ENCODE measurements at places on chromosomes 1 and 21.

- peak; percentile 68 for DNase-seq
These were observed 104.6 kb downstream of the TGFBR3 start for GRCh38 chr1:91781371-91781825.

- DNase-seq, result no peak
These were observed 725.3 kb upstream of the NCAM2 start for GRCh38 chr21:20272791-20273362.

GRCh38 chr1:108557296-108557695, 2.6 kb upstream of the EEIG2 start:
- no peak for DNase-seq

DNA sequence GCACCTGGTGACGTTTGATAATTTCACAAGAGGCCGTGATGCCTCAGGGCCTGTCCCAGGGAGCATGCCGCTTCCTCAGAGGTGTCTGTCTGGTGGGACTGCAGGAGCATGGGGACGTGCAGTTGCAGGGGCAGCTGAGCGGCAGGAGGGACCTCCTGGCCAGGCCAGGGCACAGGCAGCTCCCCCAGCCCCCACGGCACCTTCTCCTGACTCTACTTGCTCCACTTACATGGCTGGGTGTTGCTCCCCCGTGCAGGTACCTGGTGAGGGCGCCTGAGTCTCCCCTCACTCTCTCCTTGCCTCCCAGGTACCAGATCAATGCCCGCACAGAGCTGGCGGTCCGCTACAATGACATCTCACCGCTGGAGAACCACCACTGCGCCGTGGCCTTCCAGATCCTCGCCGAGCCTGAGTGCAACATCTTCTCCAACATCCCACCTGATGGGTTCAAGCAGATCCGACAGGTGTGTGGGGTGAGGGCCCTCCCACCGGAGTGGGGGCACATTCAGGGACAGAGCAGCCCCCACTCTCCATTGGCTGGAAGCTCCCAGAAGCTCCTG, 108.4 kb downstream of the PDE9A start:
- DNase-seq, result no peak

GRCh38 chr1:230084408-230085177, 17.6 kb downstream of the GALNT2 start:
- DNase-seq, result peak; percentile 97

DNA sequence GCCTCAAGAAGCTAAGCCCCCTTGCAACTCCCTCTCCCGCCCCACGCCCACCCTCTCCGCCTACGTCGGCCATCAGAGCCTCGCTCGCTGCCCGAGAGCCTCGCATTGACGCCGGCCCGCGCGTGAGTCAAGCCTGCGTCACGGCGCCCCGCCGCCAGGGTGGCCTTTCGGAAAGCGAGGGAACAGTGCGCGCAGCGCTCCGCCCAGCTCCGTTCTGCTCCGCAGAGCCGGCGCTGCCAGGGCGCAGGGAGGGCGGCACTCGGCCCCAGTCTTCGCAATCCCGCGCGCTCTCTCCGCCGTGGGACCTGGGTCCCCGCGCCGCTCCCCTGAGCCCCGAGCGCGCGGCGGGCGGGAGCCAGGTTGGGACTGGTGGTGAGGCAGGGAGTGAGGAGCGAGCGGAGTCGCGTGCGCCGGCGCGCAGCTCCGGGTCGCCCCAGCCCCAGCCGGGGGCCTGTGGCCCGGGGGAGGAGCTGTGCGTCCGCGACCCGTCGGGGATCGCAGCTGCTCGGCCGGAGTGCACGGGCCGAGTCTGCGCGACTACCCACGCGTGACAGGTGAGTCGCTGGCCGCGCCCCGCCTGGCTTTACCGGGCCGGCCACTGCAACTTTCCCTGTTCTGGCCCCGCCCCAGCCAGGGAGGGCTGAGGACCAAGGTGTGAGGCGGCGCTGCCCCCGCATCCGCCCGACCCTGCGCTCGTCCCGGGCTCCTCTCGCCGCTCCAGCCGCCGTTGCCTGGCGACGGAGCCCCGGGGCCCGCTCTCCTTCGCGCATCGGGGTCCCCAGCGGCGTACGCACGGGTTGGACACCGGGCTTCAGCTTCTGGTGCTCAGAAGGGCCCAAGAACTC, at the start of gene SLC6A17:
TSS of gene SLC6A17 (plus strand) at position 165 of the 845 bp plus-strand sequence. CDS start 16,436 bp downstream, outside the sequence.
- peak; percentile 38 for DNase-seq

DNA sequence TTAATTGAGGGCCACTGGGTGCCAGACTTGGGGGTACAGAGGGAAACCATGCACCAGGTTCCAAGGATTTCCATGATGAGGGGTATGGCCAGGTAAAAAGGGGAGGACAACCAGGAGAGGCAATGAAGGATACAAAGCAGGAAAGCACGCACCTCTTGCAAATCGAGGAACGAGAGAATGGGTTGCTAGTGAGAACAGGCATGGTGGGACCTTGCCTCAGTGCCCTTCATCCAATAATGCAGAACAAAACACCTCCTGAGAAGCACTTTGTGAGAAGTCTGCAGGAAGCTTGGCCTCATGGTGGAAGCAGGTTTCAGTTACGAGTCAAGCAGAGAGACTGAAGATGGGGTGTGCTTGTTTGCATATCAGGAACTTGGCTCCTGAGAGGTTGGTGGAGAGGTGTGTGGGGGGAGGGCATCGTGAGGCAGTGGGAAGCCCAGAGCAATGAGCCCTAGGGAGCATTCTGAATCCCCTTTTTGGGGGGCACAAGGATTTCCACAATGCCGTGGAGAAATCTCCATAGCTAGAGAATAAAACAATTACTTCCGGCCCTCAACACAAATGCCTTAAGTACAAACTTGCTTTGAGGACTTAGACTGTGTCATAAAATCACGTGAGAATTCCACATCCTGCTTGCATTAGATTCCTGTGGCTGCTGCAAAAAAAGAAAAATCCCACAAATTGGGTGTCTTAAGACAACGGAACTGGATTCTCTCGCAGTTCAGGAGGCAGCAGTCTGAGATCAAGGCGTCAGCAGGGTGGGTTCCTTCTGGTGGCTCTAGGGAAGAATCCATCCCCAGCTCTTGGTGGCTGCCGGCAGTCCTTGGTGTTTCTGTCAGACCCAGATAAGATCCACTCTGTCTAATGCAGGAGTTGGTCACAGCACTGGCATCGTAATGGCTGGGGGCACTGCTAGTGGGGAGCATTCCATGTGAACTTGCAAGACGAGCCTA, 54.9 kb upstream of the BACE2 start:
- DNase-seq, result peak; percentile 85

GRCh38 chr1:210757677-210758076, 376.3 kb downstream of the KCNH1 start:
- DNase-seq, result no peak

DNA sequence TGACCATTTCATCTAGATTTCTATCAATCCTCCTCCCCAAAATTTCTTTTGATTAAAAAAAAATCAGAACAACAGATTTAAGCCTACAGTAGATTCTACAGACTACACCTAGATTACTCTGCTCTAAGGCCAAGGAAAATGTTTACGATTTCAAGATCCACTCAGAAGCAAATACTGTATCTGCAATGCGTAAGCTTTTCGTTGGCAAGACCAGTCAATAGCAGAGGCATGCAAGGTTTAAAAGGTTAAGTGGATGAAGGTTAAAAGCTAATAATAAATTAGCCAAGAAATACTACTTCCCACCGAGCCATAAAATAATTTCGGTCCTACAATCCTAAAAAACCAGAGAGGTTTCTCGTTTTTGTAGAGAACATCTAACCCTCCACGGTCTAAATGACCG, 1.3 kb downstream of the CLSTN1 start:
- DNase-seq, result no peak

DNA sequence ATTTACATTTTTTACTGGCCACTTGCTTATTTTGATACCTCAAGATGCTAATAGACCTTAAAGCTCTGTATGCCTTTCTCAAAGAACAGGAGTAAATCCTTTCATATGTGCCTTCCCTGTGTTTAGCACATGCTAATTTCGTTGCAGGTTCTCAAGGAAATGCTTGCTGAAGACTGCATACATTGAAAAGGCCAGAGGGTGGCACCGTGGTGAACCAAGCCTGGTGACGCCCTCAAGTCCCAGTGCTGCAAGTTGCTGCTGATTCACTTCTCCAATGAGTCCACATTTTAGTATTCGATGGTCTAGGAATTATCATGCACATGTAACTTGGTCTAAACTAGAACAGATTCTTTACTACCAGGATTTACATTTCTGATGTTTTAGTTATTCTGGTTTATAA, 94.1 kb downstream of the CLDN17 start:
- peak; percentile 46 for DNase-seq

DNA sequence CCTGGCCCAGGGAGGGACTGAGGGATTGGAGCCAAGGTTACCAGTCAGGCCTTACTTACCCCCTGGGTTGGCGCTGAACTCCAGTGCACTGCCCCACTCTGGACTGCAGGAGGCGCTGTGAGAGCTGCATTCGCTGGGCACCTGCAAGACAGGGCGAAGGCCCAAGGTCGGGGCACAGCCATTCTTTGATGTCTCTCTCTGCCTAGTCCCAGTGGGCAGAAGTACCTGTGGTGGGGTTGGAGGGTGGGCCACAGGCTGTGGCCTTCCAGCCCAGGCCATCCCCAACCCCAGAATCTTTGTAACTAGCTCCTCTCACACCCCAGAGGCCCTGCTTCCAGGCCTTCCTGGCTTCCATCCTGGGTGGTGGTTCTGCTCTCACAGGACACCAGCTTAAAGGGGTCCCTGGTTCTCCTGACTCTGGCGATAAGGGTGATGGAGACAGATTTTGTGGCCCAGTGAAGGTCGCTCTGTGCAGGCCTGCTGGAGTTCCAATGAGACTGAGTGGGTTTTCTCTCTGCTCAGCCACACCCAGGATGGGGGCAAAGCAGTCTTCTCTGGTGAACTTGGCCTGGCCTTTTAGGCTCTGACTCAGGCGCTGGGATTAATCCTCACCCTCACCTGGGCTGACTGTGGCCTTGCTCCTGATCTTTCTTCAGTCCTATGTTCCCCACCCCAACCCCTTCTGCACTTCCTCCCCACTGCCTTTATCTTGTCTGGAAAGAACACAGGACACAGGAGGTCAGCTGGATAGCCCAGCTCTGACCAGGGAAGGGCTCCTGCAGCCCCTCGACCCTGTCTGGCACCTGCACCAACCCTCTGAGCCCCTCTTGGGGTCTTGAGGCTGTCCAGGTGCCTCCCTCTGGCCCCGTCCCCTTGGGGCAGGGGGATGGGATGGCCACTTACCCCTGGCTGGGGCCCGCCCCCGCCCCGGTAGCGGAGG, 954 bp downstream of the MYOG start:
- no peak for DNase-seq

- no peak for DNase-seq
These were observed 102.1 kb downstream of the WDR4 start for GRCh38 chr21:42777064-42777756.

- DNase-seq, result no peak
These were observed 5.8 kb upstream of the FNBP1L start for GRCh38 chr1:93442008-93442666.

DNA sequence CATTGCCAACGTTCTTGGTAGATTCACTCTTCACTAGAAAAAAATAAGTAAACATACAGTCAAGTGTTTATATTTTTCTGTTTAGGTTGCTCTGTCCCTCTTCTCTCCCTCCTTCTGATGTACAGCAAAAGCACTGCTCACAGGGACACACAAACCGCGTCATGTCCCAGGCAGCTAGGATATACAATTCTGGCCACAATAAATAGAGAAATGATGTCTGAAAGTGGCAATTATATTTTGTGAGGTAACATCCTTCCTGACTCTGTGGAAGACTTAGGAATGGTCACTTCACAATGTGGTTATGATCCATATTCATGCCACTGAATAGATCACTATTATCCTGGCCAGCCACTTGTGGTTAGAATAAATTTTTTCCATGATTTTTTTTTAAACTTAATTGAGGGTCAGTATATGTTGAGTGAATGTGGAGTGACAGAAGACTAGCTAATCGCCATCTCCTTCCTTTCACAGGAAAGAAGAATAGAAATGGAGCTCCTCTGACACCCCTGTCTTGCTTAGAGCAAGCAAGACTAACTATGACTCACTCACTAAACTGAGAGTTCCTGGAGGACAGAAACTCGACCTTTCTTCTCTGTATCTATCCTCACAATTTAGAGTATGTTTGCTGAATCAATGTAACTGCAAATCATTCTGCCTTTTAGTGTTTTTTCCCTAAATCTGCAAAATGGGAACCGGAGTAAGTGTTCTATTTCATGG, 54.0 kb downstream of the ZNHIT6 start:
- DNase-seq, result no peak

- DNase-seq, result peak; percentile 54
These were observed at the start of gene GBP3 for GRCh38 chr1:89022167-89022959. Gene GBP3, minus strand, starts transcription at chr1:89022866. Its CDS starts 2,145 bp downstream, at chr1:89020721.

DNA sequence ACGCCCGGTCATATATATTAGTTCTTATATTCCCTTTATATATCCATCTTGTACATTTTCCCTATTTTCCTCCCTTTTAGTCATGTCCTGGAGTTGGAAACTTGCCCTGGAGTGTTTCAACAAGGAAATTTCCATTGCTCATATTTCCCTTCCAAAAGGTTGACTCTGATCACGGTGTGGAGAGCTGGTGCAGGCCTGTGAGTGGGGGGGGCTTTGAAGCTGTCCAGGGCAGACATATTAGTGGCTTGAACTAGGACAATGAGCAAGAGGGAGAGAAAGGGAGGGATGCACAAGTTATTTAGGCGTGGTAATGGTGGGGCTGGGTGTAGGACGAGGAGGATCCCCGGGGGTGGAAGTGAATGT, 30.4 kb upstream of the TMEM61 start:
- DNase-seq, result peak; percentile 60

DNA sequence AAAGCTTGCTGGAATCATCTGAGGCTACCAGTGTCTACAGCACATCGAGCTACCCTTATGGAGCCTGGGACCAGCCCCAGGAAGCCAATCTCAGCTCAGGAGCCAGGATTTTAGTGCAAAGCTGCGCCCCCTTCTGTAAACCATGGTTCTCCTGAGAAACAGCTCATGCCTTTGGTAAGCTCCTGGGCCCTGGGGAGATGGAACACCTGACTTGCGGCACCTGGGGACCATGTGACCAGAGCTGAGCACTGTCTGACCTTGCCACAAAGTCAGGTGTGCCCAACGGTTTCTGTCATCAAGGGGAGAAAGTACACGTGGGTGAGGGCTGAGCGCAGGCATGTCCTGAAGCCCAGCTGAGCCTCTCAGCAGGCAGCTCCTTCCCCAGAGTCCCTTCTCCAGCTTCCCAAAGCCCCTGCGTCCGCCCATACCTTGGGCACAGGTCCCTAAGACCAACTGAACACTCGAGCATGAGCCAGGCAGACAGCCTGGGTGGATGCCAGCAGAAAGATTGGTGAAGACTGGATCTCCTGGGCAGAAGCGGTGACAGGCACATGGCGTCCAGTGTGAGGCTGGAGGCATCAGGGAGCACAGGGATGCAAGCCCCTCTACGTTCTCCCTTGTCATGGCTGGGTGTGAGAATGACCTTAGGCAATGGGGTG, 57.9 kb upstream of the TENT5B start:
- no peak for DNase-seq
